NCI-H187 treated with DMSO at 0.1 percent for 48 hours (cell line): ENCODE measurements at places on chromosomes 2 and 18.

- DNase-seq = no peak
Observed at GRCh38 chr18:10205151-10205550, 249.3 kb upstream of the APCDD1 start.

DNA sequence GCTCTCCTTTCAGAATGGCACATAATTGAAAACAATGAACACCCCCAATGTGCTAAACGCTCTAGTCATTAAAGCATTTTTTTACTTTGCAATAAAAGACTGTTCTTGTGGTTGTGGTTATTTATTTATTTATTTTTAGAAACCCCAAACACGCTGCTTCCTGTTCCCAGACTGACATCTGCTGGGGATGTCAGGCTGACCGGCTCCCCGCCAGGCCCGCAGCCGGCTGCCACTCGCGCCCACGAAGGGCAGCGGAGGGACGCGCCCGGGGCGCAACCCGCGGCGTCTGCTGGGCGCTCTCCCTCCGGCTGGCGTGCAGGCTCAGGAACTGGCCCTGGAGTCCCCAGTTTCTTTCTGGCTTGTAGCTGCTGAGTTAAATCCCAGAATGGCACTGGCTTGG is 83.1 kb upstream of the SP3 start:
- no peak for DNase-seq

DNA sequence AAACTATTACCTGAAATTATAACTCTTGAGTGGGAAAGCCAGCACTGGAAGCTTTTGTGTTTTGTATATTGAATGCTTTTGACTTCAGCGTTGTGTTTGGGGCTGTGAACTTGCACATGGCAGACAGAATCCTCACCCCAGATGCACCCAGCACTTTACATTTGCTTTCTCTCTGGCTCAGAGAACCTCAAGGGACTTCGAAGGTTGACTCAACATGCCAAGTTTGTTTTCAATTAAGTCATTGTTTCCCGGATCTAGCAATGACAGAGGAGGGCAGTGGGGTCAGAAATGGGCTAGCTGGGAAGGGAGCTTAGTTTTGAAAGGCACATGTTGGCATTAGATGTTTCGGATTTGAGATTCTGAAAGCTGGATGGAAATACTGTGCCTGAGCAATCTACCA is 22.4 kb downstream of the TET3 start:
- DNase-seq = no peak

GRCh38 chr2:149017116-149017985 is 21.1 kb upstream of the LYPD6B start:
- peak; percentile 7 for DNase-seq

DNA sequence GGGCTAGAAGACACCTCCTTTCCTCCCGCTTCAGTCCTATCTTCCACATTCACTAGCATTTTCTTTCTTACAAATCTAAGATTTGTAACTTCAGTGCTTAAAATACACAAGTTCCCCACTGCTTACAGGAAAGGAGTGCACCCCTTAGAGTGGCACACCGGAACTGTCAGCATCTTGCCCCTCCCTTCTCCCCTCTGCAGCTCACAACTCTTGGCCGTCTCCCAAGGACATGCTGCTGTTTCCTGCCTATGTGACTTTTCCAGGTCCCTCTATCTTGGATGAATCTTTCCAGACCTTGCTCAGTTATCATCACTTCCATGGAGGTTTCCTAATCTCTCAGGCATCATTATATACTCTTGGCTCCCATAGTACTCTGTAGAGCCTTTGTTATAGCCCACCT is 334.8 kb downstream of the CELF4 start:
- DNase-seq = no peak

DNA sequence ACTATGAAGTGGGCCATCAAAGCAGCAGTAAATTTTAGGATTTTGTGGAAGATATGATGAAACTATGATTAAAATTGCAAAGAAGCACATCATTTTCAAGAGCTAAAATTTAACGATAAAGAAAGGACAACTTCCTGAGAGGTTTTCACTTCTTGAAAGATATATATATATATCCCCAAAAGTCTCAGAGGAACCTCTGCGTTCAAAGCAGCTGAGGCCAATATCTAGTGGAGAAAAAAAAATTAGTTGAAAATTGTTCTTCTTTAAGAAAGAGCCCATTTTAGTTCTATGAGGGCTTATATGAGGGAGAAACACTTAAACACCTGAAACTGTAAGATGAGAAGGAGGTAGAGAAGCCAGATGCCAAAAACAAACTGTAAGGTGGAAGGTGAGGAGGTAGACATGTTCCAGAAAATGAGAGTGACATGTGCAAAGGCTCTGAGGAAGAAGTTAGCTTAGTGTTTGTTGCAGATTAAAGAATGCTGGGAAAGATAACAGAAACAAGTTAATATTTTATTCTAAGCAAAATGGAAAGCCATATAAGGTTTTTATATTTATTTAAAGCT is 72.9 kb upstream of the VRK2 start:
- DNase-seq = no peak

DNA sequence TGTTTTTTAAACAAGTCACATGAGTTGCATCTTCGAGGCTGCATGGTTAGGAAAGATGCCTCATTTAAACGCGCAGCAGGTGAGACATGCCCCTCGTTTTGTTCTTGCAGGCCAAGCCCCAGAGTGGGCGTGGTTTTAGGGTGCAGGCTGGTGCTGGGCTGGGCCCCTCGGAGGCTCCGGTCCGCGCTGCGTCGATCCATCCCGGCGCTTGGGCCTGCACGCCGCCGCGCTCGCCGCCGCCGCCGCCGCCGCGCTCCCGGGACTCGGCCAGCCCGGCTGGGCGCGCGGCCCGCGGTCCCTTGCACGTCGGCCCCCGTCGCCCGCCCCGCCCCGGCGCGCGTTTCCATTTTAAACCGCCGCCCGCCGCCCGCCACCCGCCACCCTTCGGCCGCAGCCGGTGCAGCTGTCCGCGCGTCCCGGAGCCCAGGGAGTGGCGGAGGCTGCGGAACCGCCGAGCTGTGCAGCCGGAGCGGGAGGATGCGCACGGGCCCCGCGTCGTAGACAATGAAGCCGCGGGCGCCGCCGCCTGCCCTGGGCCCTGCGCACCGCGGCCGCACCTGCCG is 175.5 kb downstream of the AGAP1 start:
- DNase-seq = no peak

- DNase-seq = no peak
Observed at GRCh38 chr2:98461498-98462049, 16.9 kb downstream of the INPP4A start.

GRCh38 chr2:146817613-146818012 is 1027.2 kb upstream of the ACVR2A start:
- DNase-seq = no peak

GRCh38 chr2:134275058-134275862 is 21.4 kb downstream of the MGAT5 start:
- DNase-seq = no peak

DNA sequence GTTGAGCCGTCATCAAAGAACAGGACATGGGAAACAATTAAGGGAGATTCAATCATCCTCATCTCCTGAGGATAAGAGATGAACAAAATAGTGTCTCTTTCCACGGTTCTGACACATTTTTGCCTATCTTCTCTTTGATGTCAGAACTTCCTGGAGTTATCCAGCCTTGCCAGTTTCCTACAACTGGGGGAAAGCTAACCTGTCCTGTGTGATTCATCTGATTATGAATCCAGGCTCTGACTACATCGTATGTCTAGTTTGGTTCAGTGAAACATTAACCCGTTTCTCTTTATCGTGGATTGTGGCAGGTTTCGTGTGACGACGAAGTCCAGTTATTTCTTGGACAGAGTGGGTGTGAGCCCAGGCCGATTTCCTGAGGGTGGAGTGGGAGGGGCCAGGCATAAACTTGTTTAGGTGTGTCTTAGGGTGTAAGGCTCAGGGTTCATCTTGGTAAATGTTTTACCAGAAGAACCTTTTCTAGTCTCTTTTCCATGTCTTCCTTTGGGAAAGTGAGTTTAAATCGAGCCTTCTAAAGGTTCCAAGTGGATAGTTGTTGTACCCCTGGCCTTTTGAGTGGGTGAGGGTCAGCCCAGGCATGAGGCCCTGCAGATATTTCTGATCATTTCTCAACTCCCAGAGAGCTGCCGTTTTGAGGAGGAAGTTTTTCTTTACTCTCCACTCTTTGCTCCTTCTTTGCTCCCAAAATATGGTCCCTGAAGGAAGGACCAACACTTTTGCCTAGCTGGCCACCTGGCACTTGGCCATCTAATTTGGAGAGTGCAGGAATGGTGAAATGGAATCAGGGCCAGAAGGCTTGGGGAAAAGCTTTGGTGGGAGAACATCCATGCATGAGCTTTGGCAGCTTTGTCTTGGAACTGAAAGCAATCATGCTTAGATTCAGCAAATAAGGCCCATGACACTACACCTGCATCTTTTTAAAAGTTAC is 50.4 kb upstream of the FZD5 start:
- DNase-seq = no peak

GRCh38 chr2:11007331-11008264 is 95.9 kb downstream of the KCNF1 start:
- DNase-seq = no peak

- no peak for DNase-seq
Observed at GRCh38 chr2:191218292-191218898, 26.8 kb upstream of the MYO1B start.

- DNase-seq = no peak
Observed at GRCh38 chr2:222750533-222750932, 79.1 kb downstream of the MOGAT1 start.

GRCh38 chr2:16031848-16032159 is 91.5 kb downstream of the MYCN start:
- DNase-seq = no peak

GRCh38 chr18:23922939-23923338 is 91.6 kb upstream of the TTC39C start:
- no peak for DNase-seq

- no peak for DNase-seq
Observed at GRCh38 chr2:85890522-85891176, 1.9 kb upstream of the ST3GAL5 start.

GRCh38 chr2:11387843-11388242 is 43.4 kb upstream of the ROCK2 start:
- DNase-seq = no peak

DNA sequence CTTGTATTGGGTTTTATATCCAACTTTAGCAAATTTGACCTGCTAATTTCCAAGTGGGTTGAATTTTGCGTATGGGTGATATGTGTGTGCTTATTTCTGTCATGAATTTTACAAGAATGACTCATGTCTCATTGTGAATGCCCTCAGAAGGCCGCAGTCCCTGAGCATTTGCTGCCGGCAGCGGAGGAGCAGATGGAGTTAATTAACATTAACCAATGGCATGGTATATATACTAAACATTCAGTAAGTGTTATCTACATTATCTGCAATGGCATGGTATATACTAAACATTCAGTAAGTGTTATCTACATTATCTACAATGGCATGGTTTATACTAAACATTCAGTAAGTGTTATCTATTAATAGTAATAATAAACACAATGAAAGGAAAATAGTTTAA is 90.1 kb downstream of the DOK6 start:
- DNase-seq = no peak

- DNase-seq = no peak
Observed at GRCh38 chr18:66971960-66972359, 368.1 kb upstream of the CDH19 start.

GRCh38 chr2:197304556-197305011 is 6.0 kb downstream of the ANKRD44 start:
- DNase-seq = no peak

DNA sequence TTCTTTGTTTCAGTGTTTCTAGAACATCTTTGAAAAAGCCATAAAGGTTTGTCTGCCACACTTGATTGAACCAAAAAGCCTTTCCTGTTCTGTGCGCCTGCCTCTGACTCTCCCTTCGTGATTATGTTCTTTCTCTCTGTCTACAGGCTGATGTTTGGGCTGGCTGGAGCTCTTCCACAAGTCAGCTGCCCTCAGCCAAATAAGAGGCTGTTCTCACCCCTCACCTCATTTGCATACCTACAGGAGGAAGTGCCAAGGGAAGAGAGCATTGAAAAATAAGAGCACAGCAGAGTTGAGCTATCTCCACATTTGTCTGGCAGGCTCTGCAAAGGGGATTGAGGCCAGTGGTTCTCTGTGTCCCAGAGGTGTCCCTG is 15.8 kb downstream of the INPP5D start:
- DNase-seq = no peak

DNA sequence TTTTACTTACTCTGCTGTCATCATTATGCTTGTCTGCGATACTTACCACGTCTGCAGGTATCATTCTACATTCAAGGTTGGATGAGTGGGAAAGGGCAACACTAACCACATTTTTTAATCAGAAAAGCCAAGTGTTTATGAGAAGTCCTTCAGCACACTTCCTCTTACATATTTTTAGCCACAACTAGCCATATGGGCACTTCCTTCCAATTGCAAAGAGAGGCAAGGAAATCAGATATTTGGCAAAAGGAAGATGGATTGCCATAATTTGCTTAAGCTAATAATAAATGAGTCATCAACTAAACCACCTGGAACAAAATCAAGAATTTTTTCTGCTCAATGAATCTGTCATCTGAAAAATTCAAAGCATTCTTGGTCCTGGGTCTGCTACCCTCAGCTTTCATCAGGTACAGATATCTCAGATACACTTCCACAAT is 16.7 kb upstream of the MRO start:
- DNase-seq = peak; percentile 9

- no peak for DNase-seq
Observed at GRCh38 chr18:48590678-48591077, 51.8 kb downstream of the CTIF start.

GRCh38 chr2:213152065-213152794 is 818 bp upstream of the IKZF2 start:
- no peak for DNase-seq

DNA sequence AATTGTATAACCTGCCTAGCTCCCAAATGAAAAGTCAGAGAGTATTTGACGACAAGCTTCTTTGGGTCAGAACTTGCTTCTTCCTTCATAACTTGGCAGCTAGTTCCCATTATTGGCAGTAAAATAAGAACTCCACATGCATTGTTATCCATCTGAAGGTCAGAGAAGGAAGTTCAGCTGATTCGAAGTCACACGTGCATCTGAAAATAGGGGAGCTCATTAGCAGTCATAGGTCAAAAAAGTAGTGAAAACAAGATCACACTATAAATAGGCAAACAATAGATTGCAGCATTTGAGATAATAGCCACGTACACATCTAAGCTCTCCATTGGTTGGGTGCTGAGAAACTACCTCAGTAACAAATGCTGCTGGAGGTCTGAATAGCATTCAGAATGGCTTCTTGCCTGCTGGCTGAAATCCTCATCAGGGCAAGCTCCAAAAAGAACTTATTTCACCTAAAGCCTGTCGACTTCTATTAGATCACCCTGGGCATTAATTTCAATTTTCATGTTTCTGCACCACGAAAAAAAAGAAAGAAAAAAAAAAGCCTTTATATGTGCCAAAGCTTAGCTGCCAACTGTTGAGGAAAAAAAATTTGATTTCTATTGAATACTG is 1492.9 kb upstream of the CELF4 start:
- DNase-seq = no peak
